Peyer's patch (tissue), 4 donors: ENCODE measurements at places on chromosomes 3 and 15.

DNA sequence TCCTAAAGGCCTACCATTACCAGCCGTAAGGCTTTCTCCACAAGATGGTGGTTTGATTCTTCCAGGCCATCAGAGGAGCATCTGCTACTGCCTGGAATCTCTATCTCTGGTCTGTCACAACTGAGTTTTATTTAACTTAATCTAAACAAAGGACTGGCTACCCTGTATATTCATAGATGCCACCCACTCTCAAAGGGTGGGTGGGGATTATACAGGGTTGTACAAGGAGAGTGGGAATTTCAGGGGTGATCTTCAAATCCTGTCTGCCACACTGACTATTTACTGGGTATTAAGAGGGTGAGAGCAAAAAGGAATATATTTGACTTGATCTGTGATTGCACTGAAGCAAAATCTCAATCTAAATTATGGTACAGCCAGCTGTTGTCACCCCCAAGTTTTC is 253.3 kb downstream of the MBNL1 start:
- no peak for DNase-seq

DNA sequence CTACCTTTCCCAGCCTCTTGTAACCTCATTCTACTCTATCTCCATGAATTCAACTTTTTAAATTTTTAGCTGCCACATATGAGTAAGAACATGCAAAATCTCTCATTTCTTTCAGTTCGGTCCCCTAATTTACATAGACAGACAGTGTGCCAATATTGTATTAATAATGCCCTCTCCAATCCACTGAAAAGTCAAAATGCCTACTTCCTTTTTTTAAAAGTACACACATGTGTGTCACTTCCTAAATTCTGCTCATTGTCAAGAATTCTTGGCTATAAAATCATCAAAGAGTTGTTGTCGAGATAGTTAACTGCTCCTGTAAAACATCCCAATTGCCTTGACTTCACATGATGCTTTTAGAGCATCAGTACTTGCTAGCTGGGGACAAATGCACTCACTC is 84.2 kb upstream of the IL12A start:
- no peak for DNase-seq

GRCh38 chr15:52233405-52233804 is 42.2 kb upstream of the GNB5 start:
- peak; percentile 65 for DNase-seq

DNA sequence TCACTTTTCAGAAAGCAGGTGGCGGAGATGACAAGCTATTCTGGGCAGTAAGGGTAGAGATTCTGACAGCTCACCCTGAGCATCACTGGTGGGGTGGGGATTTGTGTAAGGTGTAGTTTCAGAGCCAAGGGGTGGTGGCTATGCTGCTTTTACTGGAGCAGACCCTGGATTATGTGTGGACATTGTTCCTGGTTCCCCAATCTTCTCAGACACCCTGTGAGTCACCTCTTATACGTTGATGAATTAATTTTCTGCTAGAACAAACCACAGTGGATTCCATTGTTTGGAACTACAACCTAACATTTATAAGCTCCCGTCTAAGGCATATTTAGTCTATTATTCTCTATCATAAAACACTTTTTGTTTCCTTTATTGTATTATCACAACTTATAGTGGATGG is 169.5 kb upstream of the COL8A1 start:
- DNase-seq, result no peak

GRCh38 chr3:138066383-138066782 is 49.0 kb downstream of the DZIP1L start:
- no peak for DNase-seq

- DNase-seq, result no peak
Measured at GRCh38 chr3:11245276-11245675, 26.9 kb upstream of the ATG7 start.

DNA sequence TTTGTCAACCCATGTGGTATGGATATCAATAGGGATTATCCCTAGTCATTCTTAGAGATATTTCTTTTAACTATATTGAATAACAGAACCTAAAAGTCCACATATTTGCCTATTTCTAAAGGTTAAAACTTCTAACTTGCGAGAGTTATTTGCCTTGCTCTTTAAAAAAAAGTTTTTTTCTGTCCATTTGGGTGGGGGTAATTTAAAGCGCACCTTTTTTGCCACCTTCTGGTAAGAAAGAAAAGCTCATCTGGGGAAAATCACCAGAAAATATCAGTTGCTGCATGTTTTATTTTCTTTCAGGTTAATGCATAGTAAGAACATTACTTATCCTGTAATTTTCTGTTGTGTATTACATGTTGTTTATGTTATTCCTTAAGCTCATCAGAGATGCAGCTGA is 242.0 kb upstream of the GOLGA6L4 start:
- no peak for DNase-seq

GRCh38 chr15:34610354-34610753 is 26.9 kb upstream of the GOLGA8B start:
- no peak for DNase-seq
